ENCODE measurements at places on chromosomes 2 and 18.

DNA sequence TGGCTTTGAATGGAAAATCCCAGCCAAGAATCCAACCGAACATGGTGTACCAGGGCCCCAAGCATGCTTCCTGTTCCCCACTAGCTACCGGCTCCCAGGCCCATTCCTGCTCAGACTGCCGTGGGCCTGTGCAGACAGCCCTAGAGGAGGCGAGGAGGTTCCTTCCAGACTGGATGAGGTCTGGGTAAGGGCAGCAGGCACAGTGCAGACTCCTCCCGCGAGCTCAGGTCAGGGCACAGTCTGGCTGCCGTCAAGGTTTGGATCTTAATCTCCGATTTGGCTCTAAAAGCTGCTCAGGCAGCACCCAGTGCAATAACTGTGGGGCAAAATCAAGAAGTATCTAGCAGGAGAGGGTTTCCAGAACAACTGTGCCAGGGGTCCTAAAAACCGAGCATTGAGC lies 19.3 kb upstream of the TTR start:
- no peak for DNase-seq

- no peak for DNase-seq
These were observed 121.6 kb downstream of the RBMS1 start for GRCh38 chr2:160372010-160372356.

DNA sequence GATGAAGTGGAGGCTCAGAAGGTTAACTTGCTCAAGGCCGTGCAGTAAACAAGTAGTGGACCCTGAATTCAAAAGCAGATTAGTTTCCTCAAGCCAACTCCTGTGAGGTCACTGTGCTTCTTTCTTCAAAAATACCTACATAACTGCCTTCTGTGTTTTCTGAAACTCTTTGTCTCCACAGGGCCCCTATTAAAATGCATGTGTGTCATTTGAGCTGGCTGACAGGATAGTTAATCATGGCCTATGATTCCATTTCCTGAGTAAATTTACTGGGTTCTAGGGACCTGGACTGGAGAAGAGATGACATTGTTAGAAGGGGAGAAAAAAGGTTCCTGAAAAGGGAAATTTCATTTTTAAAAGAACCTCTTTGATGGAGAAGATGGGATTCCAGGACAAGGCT lies 12.9 kb upstream of the DTNA start:
- DNase-seq = no peak

DNA sequence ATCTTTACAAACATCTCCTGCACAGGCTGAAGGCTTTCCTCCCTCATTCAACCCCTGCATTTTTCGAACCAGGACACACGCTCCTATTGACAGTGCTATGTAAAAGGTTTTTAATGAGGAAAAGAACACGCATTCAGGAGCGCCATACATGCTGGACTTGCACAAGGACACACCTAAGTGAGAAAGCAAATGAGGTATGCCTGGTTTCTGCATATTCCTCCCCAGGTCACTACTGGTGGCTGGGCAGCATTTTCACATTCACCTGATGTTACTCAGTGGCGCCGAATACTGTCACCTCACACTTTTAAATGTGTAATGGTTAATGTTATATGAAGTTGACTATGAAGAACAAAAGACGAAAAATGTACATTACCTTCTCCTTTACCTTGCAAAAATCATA lies 150.6 kb downstream of the ANTXR1 start:
- no peak for DNase-seq

DNA sequence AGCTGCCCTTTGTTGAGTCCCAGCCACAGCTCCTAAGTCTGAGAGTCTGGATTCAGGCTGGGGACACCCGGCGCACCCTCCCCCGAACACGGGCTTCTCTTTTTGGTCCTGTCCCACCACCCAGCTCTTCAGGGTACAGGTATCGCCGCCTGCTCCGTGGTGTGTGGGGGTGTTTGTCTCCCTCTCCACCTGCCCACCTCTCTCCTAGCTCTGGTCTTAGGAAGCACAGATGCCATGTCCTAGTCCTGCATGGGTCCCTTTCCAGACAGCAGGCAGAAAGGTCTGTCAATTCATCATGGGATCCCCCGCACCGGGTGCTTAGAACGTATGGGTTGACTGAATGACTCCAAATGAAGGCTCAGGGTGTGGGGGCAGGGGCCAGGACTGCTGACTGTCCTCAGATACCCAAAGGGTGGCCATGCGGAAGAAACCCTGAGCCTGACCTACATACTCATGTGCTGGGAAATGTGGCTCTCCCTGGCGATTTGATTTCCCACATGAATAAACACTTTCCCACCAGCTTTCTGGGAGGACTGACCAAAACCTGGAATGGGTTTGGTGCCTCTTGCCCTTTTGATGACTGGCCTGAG lies 156.8 kb downstream of the CELF4 start:
- no peak for DNase-seq

DNA sequence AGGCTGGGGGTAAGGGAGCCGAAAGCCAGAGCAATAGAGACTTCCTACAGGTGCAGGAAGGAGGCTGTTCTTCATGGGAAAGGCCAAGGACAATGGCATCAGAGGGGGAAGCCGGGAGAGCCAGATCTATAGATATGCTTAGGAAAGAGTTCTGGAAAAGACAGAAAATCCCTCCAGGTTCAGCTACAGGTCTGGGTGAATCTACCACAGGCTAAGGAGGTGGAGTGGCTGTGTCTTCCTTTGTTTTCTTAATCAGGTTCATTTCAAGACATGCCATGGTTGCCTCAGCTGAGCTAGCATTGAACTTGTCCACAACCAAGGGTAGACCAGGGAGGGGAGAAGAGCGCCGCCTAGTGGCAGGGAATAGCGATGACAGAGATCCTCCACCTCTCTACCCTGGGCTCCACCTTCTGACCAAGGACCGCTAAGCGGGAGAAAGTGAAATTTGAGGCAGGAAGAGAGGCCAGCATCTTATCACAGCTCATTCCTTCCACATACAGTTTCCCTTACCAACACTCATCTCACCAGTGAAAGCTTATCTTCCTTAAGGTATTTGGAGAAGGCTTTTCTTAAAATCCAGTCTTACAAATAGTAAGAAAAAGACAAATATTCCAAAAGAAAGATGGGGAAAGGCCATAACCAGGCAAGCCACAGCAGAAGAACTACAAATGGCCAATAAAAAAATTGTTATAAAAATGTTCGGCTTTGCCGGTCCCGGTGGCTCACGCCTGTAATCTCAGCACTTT lies 74.2 kb downstream of the VIT start:
- DNase-seq = no peak

GRCh38 chr2:52936029-52936428 lies 831.6 kb upstream of the CHAC2 start:
- no peak for DNase-seq

- no peak for DNase-seq
These were observed 25.8 kb upstream of the CABYR start for GRCh38 chr18:24112874-24113615.

DNA sequence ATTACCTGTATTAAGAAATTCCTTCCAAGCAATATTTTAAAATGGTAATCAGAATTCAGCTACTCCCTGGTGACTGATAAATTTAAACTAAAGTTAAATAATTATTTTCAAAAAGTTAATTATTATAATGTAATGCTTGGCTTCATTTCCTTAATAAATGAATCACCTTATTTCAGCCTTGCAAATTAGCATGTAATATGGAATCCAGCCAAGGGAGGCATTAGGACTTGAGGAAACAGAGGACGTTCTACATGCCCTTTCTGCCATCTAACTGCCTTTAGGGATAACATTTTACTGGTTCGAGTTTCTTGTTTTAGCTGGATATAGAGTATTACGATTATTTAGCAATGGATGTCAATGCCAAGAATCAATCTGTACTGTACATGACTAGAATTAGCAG lies 636.3 kb downstream of the TSN start:
- DNase-seq = no peak

DNA sequence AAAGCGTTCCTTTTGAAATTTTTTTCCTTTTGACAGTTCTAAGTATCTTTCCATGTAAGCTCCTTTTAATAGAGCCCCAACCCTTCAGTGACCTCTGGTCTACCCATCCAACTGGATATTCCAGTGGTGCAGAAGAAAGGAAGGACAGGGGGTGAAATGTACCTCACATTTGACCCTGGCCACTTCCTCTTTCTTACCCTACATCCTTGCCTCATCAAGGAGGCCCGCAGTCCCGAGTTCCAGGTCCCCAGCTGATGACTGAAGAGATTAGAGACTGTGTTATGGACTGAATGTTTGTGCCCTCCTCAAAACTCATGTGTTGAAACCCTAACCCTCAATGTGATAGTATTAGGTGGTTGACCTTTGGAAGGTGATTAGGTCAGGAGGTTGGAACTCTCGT lies 158.1 kb downstream of the RBM43 start:
- no peak for DNase-seq

GRCh38 chr18:79397830-79398761 lies 2.4 kb downstream of the NFATC1 start:
- no peak for DNase-seq

DNA sequence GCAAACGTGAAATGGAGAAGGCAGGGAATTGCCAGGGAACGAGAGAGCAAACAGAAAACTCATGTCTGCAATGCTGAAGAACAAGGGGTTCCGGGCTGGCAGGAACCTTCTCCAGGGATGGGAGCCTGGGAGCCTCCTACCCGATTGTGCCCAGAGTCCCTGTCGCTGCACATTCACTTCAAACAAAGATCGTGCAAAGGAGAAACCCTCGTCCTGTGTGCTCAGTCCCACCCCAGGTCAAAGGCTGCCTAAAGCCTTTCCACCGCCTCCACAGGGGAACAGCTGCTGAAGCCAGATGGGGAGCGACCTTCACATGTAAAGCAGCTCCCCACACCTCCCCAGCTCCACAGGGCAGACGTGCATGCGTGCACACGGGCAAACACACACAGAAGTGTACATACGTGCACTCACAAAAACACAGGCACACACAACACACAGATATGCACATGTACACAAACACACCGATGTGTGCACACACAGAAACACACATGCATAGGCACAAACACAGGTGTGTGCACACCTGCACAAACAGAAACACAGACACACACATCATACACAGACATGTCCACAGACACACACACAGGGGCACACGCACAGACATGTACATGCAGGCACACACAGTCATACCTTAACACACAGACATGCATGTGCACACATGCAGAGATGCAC lies 460.1 kb upstream of the SALL3 start:
- DNase-seq = no peak

GRCh38 chr2:31429759-31430438 lies 15.4 kb upstream of the XDH start:
- no peak for DNase-seq

DNA sequence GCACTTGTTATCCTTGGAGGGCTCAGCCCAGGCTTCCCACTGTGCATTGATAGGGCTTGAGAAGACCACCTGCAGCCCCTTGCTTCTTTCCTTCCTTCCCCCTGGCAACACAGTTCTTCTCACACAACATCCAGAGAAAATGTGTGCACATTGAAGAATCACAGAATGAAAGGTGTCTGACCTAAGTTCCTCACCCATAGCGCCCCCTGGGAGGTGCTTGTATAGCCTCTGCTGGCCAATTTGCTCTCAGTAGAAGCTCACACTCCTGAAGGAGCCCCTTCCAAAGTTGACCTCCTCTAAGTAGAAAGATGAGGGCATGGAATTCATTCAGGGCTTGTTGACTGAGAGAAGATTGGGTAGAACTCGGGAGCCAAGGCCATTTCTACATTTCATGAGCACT lies 758.4 kb upstream of the KLHL29 start:
- DNase-seq = no peak

DNA sequence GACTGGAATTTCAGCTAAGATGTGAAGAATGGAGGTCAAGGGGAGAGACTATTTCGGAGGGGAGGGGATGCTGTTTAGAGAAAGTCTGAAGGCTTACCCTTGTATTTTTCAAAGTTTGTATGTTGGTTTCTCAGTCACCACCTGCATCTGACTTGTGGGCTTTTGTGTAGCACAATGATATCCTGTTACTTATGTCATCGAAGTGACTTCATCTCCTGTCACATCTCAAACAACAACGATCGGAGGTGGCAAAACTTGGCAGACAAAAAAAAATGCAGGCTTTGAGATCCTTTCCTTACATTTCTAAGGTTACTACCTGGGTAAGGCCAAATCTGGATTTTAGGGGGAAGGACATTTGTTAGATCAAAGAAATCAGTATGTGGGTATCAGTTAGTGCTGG lies 11.7 kb upstream of the CXCR4 start:
- DNase-seq = no peak

DNA sequence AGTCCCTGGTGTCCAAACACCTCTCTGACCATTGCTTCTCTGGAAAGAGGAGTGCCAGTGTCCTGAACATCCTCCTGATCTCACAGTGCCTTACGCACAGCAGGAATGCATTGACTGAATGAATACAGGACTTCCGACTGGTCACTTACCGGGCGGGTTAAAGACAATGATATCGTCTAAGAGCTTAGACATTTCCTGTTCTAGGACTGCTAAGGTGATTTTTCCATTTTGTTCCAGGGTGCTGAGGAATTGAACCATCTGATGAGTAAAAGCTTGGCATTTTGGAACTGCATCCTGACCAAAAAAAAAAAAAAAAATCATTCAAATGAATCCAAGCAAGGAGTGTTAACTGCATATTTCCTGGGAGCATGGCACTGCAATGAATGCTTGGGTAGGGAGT lies 40.0 kb downstream of the SIGLEC15 start:
- no peak for DNase-seq

DNA sequence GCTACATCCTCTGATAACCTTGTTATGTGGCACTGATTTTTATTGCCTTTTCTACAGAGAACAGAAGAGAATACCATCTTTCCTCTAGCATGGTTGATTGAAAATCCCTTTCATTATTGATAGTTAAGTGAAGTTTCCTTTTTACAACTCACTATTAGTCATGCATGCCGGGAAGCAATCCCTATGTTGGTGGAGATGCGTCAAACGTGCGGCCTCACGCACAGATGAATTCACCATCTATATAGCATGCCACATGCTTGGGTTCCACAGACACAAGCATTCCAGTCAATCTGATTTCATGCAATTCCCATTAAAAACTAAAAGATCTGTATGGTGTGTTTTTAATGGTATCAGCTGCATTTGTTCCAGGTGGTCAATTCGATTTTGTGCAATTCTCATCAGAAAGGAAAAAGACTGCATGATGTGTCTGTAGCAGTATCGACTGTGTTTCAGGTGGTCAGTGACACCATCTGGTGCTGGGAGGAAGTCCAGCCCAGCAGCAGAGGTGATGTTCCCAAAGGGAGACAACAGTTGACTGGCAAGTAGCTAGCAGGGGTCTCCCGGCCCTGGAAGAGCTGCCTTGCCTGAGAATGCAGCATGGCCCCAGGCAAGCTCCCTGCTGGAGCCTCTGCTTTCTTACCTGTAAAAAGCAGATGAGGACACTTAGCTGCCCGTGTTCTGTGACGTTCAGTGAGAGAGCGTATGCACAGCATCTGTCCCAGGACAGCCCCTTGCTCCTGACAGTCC lies 151.3 kb upstream of the NCK2 start:
- DNase-seq = no peak

- no peak for DNase-seq
These were observed 214.0 kb downstream of the DLGAP1 start for GRCh38 chr18:4241090-4241617.

DNA sequence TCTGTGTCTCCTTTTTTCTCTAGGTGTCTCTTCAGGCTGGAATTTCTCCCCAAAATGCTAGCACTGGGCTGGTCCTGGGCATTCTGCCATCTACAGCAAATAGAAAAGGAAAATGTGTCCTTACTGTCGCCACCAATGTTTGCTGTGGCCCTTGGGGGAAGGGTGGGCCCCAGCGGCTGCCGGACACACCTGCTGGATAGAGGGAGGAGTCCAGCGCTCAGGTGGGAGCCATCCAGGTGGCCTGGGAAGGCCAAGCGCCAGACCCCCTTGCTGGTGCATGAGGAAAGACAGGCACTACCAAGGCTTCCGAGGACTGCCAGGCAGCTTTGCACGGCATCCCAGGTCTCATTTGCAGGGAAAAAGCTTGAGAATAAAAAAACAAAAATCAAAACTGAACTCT lies 147.7 kb upstream of the GATA6 start:
- DNase-seq = no peak

- DNase-seq = no peak
These were observed 109.6 kb downstream of the APOB start for GRCh38 chr2:20934236-20934635.

Measured in activated naive CD4-positive, alpha-beta T cell (primary cell).